ENCODE measurements at places on chromosomes 7 and 10. TPM values are rescaled to one million over a fixed set of nuclear protein-coding genes. Genes with fewer than 3 reads are reported as not detected.

GRCh38 chr7:2033586-2034135 lies 199.1 kb downstream of the MAD1L1 start:
- peaks cover 14% of the 10 kb centered on the region for H3K36me3 ChIP-seq
- H3K27ac ChIP-seq, result no peak overlapping the region
- DNase-seq, result no peak
- H3K27me3 ChIP-seq, result no peaks in the 10 kb centered on the region
- H3K4me3 ChIP-seq, result no peak overlapping the region
- H3K4me1 ChIP-seq, result peaks cover 3% of the 10 kb centered on the region

DNA sequence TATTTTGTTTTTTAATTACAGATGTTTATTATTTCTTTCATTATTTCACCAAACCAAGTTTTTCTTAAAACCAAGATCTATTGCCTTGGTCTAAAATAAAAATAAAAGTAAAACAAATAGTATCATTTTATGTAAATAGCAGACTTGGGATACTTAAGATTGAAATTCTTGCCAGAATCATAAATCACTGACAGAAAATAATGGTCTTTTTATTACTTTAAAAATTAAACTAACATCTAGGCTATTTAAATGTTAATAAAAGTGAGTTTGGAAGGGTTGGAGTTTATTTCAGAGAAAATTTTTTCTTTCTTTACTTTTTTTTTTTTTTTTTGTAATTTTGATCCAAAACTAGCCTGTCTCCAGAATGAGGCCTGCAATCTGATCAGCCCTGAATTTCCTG lies 568.0 kb upstream of the IGFBP3 start:
- DNase-seq, result no peak
- no peaks in the 10 kb centered on the region for H3K27me3 ChIP-seq
- H3K27ac ChIP-seq, result no peak overlapping the region
- no peak overlapping the region for H3K4me3 ChIP-seq

DNA sequence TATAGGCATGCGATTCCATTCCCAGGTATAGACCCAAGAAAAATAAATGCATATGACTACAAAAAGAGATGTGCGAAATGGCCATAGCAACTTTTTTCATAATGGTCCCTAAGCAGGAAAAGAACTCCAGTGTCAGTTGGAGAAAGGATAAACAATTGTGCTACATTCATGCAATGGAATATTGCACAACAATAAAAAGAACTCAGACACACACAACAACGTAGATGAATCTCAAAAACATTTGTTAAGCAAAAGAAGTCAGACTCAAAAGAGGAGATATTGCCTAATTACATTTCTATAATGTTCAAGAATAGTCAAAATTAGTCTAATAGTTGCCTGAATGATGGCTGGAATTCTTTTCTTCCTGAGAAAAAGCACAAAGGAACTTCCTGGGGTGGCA lies 141.1 kb upstream of the GLI3 start:
- H3K36me3 ChIP-seq, result no peaks in the 10 kb centered on the region
- peaks cover 7% of the 10 kb centered on the region for H3K4me1 ChIP-seq
- H3K4me3 ChIP-seq, result no peak overlapping the region
- no peak for DNase-seq
- H3K27me3 ChIP-seq, result no peaks in the 10 kb centered on the region
- no peak overlapping the region for H3K27ac ChIP-seq

- H3K27me3 ChIP-seq, result peaks cover 39% of the 10 kb centered on the region
- H3K36me3 ChIP-seq, result no peaks in the 10 kb centered on the region
- DNase-seq, result no peak
- no peaks in the 10 kb centered on the region for H3K4me1 ChIP-seq
- H3K27ac ChIP-seq, result no peak overlapping the region
Observed at GRCh38 chr7:104296266-104296665, 32.1 kb upstream of the LHFPL3 start.

GRCh38 chr7:20790375-20790774 lies 3.7 kb upstream of the SP8 start:
- no peak overlapping the region for H3K27ac ChIP-seq
- peaks cover 97% of the 10 kb centered on the region for H3K27me3 ChIP-seq
- no peak for DNase-seq
- peaks cover 15% of the 10 kb centered on the region for H3K4me1 ChIP-seq
- no peaks in the 10 kb centered on the region for H3K36me3 ChIP-seq

DNA sequence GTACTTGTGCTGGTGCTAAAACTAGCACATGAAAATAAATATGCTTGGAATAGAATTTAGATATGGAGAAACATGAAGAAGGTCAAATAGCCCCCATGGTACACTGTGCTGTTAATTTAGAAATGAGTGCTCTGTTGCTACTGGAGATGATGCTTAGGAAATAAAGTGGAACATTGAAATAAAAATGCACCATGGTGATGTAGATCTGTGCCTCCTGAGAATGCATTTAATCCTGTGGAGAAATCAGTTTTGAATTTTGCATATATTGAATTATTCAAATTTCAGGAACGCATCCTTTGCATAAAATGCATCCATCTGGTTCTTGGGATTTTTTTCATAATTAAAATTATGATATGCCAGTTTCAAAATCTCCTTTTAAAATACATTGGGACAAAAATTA lies 44.5 kb downstream of the PLEKHA8 start:
- no peak for DNase-seq
- no peaks in the 10 kb centered on the region for H3K27me3 ChIP-seq
- no peak overlapping the region for H3K4me3 ChIP-seq
- H3K27ac ChIP-seq, result no peak overlapping the region
- peaks cover 12% of the 10 kb centered on the region for H3K4me1 ChIP-seq
- H3K36me3 ChIP-seq, result peaks cover 7% of the 10 kb centered on the region

DNA sequence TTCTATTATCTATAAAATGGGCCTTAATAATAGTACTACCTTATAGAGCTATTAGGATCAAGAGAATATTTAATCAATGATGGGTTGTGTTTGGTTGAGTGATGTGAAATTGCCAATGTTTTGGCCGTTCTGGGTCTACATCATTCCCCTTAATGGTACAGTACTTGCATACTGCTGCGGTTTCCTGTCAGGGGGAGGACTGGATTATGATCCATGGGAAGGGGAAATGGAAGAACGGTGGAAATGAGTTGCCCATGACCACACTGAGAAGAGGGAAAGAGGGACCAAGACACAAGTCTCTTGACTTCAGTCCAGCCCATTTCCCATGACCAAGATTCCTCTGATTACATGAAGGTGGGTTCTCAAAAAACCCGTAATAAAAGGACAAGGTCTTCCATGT lies 999 bp upstream of the MRPS24 start:
- H3K27ac ChIP-seq, result no peak overlapping the region
- peaks cover 12% of the 10 kb centered on the region for H3K4me1 ChIP-seq
- peak overlapping the region; percentile 23 for H3K4me3 ChIP-seq
- H3K36me3 ChIP-seq, result peaks cover 13% of the 10 kb centered on the region
- DNase-seq, result no peak

- H3K36me3 ChIP-seq, result peaks cover 2% of the 10 kb centered on the region
- no peak for DNase-seq
- H3K4me3 ChIP-seq, result no peak overlapping the region
- peaks cover 12% of the 10 kb centered on the region for H3K27me3 ChIP-seq
- H3K4me1 ChIP-seq, result peaks cover 17% of the 10 kb centered on the region
- no peak overlapping the region for H3K27ac ChIP-seq
Observed at GRCh38 chr7:100211342-100211780, 8.4 kb upstream of the PVRIG start.

HTR5A gene
- not detected for total RNA-seq

SFTPA1 gene
- 0.22 TPM for total RNA-seq
